Activated CD4-positive, alpha-beta T cell treated with anti-CD3 and anti-CD28 coated beads for 24 hours (primary cell): ENCODE measurements at places on chromosomes 4 and X.

DNA sequence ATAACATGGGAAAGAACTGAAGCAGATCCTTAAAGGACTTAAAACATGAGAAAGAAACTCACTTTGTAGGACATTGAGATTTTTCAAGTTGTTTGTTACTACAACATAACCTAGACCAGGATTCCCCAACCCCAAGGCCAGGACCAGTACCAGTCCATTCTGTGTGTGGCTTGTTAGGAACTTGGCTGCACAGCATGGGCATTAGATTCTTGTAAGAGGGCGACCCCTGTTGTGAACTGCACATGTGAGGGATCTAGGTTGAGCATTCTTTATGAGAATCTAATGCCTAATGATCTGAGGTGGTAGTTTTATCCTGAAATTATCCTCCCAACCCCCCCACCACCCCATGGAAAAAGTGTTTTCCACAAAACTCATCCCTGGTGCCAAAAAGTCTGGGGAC is 566.1 kb downstream of the KCTD8 start:
- DNase-seq = no peak

DNA sequence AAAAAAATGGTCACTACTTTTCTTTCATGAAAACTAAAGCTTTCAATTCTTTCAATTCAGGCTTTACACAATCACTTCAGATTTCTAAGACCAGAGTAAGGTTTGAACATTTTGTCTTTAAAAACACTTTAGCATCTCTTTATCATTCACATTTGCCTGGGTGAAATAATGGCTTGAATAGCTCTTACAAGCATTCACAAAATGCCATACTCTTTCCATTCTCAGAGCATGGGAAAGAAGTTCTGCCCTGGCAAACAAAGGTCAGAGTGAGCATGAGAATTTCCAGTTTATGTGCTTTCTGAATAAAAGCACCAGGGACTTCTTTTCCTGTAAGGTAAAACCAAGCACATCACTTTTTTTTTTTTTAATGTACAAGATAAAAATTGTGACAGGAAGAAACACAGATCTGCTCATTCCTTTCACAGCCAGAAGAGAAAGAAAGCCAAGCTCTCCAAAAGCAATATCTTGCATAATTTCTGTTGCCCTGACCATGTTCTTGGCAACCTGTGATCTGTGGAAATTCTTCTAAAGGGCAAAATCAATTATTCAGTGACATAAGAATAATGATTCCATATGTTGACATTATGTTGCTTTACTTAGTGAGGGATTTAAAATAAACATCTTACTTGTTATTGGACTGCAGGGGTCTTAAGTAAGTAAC is 64.8 kb downstream of the CD40LG start:
- DNase-seq = no peak

DNA sequence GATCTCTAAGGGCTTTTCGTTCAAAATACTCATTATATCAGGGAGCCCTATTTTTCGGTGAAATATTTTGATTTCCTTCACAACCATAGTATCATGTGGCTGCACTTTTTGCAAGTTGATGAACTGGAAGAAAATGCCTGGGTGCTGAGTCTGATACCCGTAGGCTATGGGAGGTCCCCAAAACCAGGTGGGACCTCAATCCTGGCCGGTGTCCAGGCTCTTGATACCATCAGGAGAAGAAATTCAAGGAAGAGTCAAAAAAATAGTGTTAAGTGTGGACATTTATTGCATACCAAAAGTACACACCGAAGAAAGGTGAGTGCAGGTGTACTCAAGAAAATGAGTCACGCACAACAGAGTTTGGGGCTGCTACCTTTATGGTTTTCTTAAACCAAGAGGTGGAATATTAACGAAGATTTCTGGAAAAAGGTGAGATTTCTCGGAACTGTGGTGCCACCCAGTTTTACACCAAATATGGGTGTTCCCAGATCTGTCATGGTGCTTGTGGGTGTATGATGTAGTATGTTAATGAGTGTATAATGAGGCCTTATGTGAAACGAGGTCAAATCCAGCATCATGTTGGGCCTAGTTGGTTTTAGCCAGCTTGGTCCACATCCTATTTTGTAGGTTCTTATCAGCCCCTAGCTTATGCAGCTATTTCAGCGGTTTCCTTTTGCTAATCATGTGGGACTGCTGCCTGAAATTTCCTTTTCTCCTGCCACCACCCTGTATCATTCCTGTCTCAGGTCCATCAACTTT is 29.9 kb downstream of the VCX2 start:
- DNase-seq = no peak

- DNase-seq = no peak
Measured at GRCh38 chr4:4200624-4201023, 26.1 kb downstream of the OTOP1 start.

DNA sequence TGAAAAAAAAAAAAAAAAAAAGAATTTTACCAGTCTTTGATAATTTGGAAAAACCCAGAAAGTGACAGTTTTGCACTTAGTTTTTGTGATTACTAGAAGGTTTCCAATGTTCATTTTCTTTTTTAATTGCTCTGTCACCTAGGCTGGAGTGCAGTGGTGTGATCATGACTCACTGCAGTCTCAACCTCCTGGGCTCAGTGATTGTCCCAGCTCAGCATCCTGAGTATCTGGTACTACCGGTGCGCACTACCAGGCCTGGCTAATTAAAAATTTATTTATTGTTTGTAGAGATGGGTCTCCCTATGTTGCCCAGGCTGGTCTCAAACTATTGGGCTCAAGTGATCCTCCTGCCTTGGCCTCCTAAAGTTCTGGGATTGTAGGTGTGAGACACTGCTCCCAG is 3.3 kb downstream of the NUDT9 start:
- DNase-seq = no peak

- DNase-seq = no peak
Measured at GRCh38 chr4:1200425-1201035, 28.1 kb upstream of the SPON2 start.

GRCh38 chr4:180099957-180100356 is 2143.2 kb upstream of the TENM3 start:
- no peak for DNase-seq

GRCh38 chr4:163665521-163666331 is 171.2 kb downstream of the TMA16 start:
- DNase-seq = no peak

DNA sequence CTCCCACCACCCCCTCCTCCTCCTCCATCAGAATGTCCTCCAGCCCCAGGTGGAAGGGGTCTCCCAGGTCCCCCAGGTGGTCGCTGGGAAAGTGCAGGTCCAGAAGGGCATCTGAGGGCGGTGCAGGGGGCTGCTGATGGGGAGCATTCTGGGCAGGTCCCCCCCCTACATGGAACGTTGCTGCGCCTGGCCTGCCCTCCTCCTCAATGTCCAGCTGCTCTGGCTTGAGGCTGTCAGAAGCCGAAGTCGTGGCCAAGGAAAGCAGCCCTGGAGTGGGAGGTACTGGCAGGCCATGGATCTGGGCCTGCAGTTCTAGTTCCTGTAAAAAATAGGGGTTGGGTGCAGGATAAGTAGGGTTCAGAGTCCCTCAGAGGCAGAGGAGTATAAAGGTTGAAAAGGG is 12.9 kb downstream of the TFE3 start:
- no peak for DNase-seq

DNA sequence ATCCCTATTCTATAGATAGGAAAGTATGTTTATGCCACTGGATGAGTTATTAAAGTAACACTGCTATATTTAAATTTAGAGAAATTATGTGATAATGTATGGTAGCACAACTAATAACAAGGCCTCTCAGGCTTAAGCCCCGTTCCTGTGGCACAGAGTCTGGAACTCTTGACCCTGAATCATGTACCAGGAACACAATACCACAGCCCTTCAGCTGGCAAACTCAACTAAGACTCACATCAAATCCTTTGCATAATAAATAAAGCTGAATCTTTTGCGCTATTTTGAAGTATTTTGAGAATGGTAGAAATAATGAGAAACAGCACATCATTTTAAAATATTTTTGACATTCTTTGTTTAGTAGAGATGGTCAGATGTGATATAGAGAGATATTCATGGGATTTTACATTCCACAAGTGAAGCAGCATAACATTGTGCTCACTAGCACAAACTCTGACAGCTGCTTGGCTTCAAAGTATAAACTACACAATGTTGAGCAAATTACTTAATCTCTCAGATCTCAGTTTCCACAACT is 478.4 kb upstream of the FAM241A start:
- DNase-seq = no peak

GRCh38 chrX:153019166-153019565 is 25.2 kb upstream of the PNMA5 start:
- DNase-seq = no peak

GRCh38 chrX:120761810-120762209 is 113.9 kb downstream of the CT47B1 start:
- no peak for DNase-seq

DNA sequence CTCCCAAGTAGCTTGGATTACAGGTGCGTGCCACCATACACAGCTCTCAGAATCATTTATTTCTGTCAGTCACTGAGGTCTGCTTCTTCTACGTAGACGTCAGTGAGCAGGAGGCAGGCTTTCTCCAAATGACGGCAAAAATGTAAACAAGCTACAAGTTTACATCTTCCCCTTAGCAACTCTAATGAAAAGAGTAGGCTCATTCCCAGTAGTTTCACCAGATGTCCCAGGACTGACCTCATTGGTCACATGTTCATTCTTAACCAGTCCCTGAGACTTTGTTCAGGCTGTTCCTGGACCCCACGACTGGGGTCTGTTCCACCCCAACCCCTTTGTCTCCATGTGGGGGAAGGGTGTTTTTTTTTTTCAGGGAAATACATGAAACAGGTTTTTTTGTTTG is 67.1 kb downstream of the TENM3 start:
- DNase-seq = no peak

- no peak for DNase-seq
Measured at GRCh38 chr4:105710678-105711077, 2.1 kb downstream of the GSTCD start.

GRCh38 chr4:85909851-85910250 is 434.9 kb downstream of the ARHGAP24 start:
- DNase-seq = no peak

GRCh38 chr4:85168234-85168834 is 201.8 kb upstream of the WDFY3 start:
- no peak for DNase-seq

DNA sequence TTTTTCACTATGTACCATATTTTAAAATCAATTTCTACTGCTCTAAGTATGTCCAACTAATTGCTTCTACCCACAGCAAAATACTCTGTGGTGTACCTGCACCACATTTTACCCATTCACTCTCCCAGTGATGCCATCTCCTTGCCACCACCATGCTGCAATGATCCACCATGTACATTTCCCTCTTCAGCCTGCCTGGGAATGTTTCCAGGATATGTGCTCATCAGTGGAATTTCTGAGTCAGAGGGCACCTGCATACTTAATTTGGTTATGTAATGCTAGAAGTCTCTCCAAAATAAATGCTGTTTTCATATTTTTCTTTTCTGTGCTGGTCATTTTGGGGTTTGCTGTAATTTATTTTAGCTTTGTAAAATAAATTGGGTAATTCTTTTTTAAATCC is 33.2 kb upstream of the OCIAD2 start:
- DNase-seq = no peak

GRCh38 chrX:3370656-3371055 is 24.2 kb upstream of the MXRA5 start:
- DNase-seq = no peak

- no peak for DNase-seq
Measured at GRCh38 chrX:145405012-145405411, 157.7 kb downstream of the SPANXN1 start.

- no peak for DNase-seq
Measured at GRCh38 chr4:156957556-156957955, 14.0 kb downstream of the PDGFC start.

DNA sequence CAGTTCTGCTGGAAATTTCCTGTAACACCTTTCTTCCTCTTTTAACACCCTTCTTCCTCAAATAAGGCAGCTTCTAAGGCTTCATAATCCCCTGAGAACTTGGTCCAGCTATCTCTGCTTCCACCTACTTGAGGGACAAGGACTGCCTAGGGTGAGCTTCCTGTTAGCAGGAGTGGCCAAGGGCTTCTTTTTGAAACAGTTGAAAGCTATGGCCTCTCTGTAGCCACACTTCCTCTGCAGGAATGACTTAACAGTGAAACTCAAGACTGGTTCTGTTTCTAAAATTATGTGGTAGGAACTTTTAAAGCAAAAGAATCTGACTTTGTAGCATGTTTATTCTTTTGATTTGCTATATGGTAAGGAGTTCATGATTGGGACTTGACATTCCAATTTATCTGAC is 108.5 kb upstream of the WDR1 start:
- no peak for DNase-seq

DNA sequence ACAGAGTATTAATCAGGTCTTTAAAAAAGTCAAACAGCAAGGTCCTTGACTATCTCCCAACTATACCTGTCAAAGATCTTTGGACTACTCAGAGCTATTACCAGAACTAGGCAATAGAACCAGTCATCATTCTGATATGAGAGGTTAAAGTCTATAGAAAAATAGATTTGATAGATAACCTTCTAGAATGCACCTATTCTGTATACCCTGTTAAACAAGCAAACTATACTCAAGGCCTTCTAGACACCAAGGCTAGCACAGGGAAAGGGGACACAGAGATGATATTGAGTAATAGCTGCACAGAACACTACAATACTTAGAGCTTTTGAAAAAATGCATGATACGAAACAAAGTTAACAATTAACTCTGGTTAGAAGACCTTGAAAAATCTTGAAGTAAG is 149.5 kb downstream of the NR3C2 start:
- DNase-seq = no peak

DNA sequence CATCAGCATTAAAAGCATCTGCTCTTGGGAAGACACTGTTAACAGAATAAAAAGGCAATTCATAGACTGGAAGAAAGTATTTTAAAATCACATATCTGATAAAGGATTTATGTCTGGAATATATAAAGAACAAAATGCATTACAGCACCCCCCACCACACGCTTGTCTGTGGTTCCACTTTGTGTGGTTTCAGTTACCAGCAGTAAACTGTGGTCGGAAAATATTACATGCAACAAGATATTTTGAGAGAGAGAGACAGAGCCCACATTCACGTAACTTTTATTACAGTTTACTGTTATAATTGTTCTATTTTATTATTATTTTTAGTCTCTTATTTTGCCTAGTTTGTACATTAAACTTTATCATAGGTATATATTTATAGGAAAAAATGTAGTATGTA is 21.2 kb upstream of the PDE6B start:
- DNase-seq = no peak

GRCh38 chr4:169567916-169568315 is 44.5 kb downstream of the NEK1 start:
- DNase-seq = no peak

GRCh38 chrX:151680805-151681204 is 14.5 kb upstream of the PRRG3 start:
- DNase-seq = peak; percentile 40

- DNase-seq = peak; percentile 19
Measured at GRCh38 chrX:150486011-150486410, 82.4 kb upstream of the MTM1 start.
